Activated CD4-positive, alpha-beta T cell treated with anti-CD3 and anti-CD28 coated beads, Interleukin-2, amount 10 ng/mL, durations not matched to agents 24 days and 14 days (primary cell): ENCODE measurements at places on chromosomes 2 and 18. TPM values are rescaled to one million over a fixed set of nuclear protein-coding genes. Genes with fewer than 3 reads are reported as not detected.

GRCh38 chr2:42895791-42896135 is 103.4 kb upstream of the HAAO start:
- H3K36me3 ChIP-seq, result no peaks in the 10 kb centered on the region
- DNase-seq, result no peak
- peaks cover 3% of the 10 kb centered on the region for H3K27me3 ChIP-seq
- H3K4me3 ChIP-seq, result no peak overlapping the region
- peaks cover 6% of the 10 kb centered on the region for H3K4me1 ChIP-seq
- no peak overlapping the region for H3K27ac ChIP-seq

GRCh38 chr18:45110577-45111501 is 430.2 kb downstream of the SETBP1 start:
- no peak overlapping the region for H3K27ac ChIP-seq
- peaks cover 6% of the 10 kb centered on the region for H3K27me3 ChIP-seq
- H3K36me3 ChIP-seq, result no peaks in the 10 kb centered on the region
- DNase-seq, result no peak

The SOWAHC gene
- 0.26 TPM in 2 replicates for total RNA-seq

The CROCC2 gene
- not detected in 2 replicates for total RNA-seq

The IGFBP5 gene
- not detected in 2 replicates for total RNA-seq
